HCEC 1CT (cell line): ENCODE measurements at places on chromosomes 13 and 19.
A peak's percentile ranks its signal among the peaks of the same experiment; 100 is the strongest.

- DNase-seq: peak; percentile 57
Observed at GRCh38 chr19:485583-486236, 10.6 kb upstream of the MADCAM1 start.

GRCh38 chr19:17281391-17282304 lies at the start of gene ANKLE1:
Gene ANKLE1, plus strand, starts transcription at chr19:17281901. Its CDS starts 20 bp downstream, at chr19:17281921.
- DNase-seq: no peak

GRCh38 chr19:2089727-2090053 lies 6.4 kb downstream of the MOB3A start:
- DNase-seq: no peak

DNA sequence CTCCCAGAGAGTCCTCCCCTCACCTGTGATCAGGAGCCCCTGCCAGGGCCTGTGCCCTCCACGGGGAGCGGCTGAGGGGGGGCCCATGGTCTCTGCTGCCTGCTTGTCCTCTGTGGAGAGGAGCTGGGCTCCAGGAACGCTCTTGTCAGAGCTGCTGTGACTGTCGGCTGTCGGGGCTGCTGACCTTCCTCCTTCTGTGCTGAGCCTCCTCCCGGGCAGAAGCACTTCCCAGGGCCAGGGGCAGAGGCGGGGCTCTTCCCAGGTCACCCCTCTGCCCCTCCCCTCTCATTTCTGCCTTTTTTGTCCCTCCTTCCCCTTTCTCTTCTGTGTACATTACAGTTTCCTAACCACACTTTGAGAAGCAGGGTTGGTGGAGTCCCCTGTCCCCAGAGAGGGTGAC lies at the start of gene CEACAM4:
CEACAM4 (minus strand) TSS at position 198 of the 400 bp plus-strand sequence; CDS start at position 87, 111 bp downstream.
- no peak for DNase-seq

DNA sequence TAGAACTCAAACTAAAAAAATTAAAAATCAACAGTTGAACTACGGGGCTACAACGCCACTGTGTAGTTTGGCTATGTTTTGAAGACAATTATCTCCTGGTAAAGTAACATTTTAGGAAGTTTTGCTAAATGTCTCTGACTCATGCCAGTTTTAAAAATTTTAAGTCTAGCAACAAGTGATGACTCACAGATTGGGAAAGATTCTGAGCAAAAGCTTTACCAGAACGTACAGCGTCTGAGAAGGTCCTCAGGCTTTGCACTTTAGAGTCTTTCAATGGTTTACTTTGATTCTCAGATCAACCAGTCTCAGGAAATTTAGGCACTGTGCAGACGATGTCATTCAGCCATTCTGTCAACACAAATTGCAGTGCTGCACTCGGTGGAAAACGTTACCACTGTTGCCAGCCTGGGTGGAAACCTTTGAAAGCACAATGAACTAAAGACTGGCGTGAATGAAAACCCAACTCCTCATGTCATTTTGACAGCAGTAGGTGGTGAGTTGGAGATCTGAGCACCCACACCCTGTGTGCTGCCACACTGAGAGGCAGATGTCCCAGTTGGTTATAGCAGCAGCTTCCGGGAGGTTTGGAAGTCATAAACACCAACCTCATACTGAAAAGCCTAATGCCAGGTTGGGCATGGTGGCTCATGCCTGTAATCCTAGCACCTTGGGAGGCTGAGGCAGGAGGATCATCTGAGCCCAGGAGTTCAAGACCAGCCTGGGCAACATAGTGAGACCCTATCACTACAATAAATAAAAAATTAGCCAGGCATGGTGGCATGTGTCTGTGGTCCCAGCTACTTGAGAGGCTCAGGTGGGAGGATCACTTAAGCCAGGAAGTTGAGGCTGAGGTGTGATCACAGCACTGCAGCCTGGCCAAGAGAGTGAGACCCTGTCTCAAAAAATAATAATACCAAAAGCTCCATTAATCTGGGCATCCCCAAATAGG lies 6.3 kb upstream of the WTIP start:
- DNase-seq: peak; percentile 91

DNA sequence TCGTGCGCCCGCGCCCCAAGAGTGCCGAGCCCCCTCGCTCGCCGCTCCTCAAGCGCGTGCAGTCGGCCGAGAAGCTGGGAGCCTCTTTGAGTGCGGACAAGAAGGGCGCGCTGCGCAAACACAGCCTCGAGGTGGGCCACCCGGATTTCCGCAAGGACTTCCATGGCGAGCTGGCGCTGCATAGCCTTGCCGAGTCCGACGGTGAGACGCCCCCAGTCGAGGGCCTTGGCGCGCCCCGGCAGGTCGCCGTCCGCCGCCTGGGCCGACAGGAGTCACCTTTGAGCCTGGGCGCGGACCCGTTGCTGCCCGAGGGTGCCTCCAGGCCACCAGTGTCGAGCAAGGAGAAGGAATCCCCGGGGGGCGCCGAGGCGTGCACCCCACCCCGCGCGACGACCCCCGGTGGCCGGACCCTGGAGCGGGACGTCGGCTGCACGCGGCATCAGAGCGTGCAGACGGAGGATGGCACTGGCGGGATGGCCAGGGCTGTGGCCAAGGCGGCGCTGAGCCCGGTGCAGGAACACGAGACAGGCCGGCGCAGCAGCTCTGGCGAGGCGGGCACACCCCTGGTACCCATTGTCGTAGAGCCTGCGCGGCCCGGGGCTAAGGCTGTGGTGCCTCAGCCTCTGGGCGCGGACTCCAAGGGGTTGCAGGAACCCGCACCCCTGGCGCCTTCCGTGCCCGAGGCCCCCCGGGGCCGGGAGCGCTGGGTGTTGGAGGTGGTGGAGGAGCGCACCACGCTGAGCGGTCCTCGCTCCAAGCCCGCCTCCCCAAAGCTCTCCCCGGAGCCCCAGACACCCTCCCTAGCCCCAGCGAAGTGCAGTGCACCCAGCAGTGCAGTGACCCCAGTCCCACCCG lies 7.1 kb downstream of the DNASE2 start:
- no peak for DNase-seq

- DNase-seq: no peak
Observed at GRCh38 chr19:14418856-14419105, 360 bp downstream of the DDX39A start.

GRCh38 chr13:83378908-83379307 lies 503.4 kb downstream of the SLITRK1 start:
- DNase-seq: peak; percentile 53

- DNase-seq: peak; percentile 74
Observed at GRCh38 chr13:27826379-27827353, 34.4 kb downstream of the GSX1 start.

DNA sequence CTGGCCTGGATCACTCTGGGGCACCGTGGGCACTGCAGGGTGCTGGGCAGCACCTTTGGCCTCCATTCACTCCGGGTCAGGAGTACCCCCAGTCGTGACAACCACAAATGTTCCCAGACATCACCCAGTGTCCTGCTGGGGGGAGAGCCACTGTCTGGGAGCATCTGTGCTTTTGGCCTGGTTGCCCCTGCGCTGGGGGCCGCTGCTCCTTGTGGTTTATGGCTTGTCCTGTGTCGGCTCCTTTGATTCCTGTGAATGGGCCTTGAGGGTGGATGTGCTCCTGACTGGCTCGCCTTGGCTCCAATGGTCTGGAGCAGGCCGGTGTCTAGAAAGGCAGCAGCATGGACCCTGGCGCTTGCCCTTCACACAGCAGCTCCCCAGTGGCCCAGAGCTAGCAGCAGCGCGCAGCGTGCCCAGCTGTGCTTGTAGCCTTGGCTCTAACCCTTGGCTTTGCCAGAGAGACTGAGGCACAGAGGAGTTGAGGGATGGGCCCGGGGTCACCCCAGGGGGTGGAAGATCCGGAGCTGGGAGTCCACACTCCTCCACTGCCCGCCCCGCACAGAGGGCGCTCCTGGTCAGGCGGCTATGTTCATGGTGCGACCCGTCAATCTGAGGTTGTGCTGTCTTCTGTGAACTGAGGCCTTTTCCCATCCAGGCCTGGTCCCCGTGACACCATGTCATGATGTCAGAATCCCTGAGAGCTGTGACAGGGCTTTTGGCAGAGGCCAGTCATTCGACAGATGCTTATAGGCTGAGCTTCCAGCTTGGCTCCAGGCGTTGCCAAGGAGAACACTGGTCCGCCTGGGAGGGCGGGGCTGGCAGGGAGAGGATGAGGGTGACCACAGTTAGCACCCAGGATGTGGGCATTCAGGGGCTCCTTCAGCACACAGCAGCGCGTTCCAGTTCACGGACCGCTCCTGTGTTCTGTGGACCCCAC lies 4.1 kb downstream of the DAZAP1 start:
- DNase-seq: no peak

GRCh38 chr13:112693831-112694497 lies 4.1 kb downstream of the ATP11A start:
- peak; percentile 36 for DNase-seq

GRCh38 chr19:6446452-6446851 lies 12.9 kb upstream of the SLC25A41 start:
- DNase-seq: no peak

DNA sequence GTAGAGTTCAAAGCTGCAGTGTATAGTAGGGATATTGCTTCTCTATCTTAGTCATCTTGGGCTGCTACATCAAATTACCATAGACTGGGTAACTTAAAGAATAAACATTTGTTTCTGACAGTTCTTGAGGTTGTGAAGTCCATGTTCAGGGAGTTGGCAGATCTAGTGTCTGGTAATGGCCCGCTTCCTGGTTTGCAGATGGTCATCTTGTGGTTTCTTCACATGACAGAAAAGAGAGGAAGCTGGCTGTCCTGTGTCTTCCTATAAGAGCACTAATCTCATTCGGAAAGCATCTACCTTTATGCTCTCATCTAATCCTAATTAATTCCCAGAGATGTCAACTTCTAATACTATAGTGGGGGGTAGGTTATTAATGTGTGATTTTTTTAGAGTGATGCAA lies 6.2 kb downstream of the ZNF763 start:
- DNase-seq: no peak

GRCh38 chr19:48218997-48219396 lies 36.7 kb downstream of the CARD8 start:
- peak; percentile 1 for DNase-seq

GRCh38 chr13:42876887-42877545 lies 95.6 kb downstream of the FAM216B start:
- DNase-seq: peak; percentile 79

GRCh38 chr13:110244976-110245375 lies 62.0 kb downstream of the COL4A1 start:
- no peak for DNase-seq

DNA sequence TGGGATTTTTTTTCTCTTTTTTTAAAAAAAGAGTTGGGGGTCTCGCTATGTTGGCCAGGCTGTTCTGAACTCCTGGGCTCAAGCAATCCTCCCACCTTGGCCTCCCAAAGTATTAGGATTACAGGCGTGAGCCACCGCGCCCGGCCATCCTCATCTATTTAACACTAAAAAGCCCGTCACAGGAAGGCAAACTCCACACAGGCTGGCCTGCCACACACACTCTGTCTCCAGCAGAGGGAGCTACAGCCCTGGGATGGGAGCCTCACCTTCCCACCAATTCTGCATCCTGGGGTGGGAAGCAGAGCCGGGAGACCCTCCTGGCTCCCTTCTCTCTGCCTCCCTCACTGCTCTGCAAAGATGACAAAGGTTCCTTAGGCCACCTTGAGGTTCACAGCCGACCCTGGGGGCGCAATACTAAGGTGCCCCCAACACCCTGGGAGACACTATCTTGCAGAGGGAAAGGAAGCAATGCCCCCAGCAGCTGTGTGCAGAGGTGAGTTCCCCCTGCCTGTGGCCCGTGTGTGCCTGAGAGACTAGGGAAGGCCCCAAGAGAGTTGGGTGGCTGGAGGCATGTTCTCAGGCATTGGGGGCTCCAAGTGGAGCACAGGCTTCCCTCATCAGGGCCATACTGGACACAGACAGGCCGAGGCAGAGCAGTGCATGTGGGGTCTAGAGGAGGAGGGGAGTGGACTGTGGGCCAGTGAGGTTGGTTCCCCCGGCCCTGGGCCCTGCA lies 27.4 kb upstream of the TIMM44 start:
- DNase-seq: peak; percentile 16

- DNase-seq: no peak
Observed at GRCh38 chr19:57682226-57682766, 519 bp downstream of the ZNF551 start.

- DNase-seq: no peak
Observed at GRCh38 chr19:15671891-15672579, 852 bp upstream of the CYP4F12 start.

DNA sequence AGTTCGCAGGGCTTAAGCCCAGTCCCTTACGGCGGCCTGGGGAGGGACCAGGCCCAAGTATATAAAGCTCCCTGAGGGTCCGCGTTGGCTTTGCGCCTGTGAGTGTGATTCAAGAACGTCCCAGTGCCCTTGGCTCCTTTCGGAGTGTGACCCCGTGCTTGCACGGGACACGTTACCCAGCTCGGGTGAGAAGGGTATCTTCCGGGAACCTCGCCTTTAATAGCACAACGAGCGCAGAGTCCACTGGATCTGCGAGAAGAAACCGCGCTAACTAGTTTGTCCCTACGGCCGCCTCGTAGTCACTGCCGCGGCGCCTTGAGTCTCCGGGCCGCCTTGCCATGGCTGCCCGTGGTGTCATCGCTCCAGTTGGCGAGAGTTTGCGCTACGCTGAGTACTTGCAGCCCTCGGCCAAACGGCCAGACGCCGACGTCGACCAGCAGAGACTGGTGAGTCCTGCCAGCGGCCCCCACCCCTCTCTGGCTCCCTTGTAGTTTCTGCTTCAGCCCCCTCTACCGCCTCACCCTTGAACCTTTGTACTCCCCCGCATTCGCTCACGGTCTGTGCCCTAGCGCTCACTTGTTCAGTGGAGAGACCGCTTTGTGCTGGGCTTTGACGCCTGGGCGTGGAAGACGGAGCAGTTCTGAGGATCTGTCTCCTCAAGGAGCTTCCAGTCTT lies at the start of gene DNAJC15:
DNAJC15 (plus strand) TSS at position 298 of the 675 bp plus-strand sequence; CDS start at position 339, 41 bp downstream.
- peak; percentile 85 for DNase-seq

DNA sequence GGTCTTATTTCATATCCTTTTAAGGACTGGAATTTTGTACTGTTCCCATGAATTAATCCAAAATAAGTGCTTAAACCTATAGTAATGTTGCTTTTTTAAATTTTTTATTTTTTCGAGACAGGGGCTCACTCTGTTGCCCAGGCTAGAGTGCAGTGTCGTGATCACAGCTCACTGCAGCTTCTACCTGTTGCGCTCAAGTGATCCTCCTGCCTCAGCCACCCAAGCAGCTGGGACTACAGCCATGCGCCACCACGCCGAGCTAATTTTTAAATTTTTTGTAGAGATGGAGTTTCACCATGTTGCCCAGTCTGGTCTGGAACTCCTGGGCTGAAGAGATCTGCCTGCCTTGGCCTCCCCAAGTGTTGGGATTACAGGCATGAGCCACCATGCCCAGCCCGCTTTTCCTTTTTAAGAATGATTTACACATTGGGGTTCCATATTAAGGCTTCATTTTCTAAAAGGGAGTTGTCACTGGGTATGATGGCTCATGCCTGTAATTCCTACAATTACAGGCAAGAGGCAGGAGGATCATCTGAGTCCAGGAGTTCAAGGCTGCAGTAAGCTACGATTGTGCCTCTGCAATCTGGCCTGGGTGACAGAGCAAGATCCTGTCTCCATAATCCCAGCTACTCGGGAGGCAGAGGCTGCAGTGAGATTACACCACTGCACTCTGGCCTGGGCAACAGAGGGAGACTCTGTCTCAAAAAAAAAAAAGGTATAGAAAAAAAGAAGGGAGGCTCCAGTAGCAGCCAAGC lies 28.3 kb upstream of the AKT2 start:
- DNase-seq: no peak

- no peak for DNase-seq
Observed at GRCh38 chr19:13241231-13242104, 91.3 kb downstream of the IER2 start.

GRCh38 chr19:55452749-55453346 lies 8.6 kb downstream of the ISOC2 start:
- DNase-seq: peak; percentile 43
